ENCODE measurements at places on chromosomes 16 and 17.

GRCh38 chr17:59397316-59398073 is 66.0 kb downstream of the YPEL2 start:
- DNase-seq = no peak

- no peak for DNase-seq
These were observed 31.4 kb upstream of the ABCA6 start for GRCh38 chr17:69173118-69173517.

- DNase-seq = no peak
These were observed 35.7 kb upstream of the METTL9 start for GRCh38 chr16:21563676-21564075.

- no peak for DNase-seq
These were observed 5.7 kb downstream of the ATP2C2 start for GRCh38 chr16:84373907-84374489.

DNA sequence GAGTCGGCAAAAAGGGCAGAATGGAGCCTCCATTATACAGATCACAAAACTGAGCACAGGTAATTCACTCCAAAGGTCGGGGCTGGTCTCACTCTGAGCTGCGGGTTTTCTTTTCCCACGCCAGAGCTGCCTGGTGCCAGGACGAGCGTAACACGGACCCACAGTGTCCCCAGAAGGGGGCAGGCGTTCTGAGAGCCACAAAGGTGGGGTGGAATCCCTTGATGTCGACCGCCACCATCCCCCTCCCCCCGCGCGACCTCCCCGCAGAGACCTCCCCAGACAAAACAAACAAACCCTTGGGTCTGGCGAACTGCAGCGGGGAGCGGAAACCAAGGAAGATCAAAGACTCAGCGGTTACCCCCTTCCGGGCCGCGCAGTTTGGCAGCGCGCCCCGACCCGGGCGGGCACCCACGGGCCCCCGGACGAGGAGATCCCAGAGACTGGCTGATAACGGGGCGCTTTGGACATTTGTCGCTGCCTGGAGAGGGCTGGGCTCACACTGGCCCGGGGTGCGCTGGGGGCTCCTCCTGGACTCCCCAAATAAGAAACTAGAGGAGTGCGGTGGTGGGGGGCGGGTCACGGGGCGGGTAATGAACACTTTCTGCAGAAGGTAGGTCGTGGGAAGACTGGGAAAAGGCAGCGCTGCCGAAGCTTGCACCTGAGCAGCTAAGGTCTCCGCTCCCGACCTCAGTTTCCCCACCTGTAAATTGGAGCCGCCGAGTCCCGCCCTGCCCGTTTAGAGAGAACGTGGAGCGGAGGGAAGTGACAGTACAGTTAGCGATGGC is 664 bp upstream of the NKD1 start:
- peak; percentile 85 for DNase-seq

GRCh38 chr17:28712032-28712704 is 480 bp upstream of the PROCA1 start:
- peak; percentile 44 for DNase-seq

DNA sequence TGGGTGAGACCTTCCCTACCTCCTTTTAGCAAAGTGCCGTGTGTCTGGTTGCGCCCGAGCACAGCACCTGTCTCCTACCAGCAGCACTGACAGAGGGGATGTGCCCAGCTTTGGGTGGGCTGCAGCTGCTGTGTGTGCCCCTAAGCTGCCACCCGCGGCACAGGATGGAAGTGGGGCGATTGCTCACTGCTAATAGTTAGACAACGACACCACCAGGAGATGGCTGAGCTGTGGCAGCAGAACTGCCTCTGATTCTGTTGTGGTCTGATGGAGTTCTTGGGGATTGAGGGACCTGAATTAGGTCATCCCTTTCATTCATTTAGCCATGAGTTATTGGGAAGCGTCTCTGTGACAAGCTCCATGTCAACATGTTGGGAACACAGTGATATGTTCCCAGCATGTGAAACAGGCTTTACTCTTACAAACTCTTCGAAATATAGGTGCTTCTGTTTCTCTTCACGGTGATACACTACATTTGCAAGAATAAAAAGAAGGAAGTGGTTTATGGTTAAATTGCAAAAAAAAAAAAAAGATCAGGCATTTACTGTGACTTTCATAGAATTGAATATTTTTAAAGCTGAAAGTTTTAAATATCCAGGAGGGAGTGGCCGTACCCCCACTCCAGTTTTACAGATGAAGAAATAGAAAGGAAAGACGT is 184.4 kb downstream of the MAF start:
- peak; percentile 31 for DNase-seq

- DNase-seq = no peak
These were observed 389.9 kb downstream of the MAF start for GRCh38 chr16:79210607-79211006.

DNA sequence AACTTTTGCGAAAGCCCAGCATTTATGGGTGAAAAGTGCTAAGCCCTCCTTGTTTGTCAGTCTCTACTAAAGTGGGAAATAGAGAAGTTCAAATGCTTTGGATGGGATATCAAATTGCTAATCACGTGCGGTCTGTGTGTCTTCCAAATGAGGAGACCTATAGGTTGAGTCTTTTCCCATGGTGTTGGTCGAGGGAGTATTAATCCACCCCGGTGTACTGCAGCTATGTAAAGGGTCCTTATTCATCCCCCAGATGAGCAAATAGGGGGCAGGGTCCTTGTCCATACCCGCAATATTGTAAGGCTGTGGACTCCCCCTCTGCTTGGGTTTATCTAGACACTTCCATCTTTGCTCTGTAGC is 14.6 kb downstream of the KIAA0513 start:
- no peak for DNase-seq

- no peak for DNase-seq
These were observed 5.8 kb downstream of the IRX3 start for GRCh38 chr16:54280751-54281150.

DNA sequence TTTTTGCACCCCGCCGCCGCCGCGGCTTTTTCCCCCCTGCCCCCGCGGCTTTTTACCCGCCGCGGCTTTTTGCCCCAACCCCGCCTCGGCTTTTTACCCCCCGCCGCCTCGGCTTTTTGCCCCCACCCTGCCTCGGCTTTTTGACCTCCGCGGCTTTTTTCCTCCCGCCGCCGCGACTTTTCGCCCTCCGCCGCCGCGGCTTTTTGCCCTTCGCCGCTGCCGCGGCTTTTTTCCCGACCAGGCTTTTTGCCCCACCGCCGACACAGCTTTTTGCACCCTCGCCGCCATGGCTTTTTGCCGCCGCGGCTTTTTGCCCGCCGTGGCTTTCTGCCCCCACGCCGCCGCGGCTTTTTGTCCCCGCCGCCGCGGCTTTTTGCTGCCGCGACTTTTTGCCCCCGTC is 137.0 kb upstream of the TP53TG3D start:
- DNase-seq = no peak

GRCh38 chr16:27028591-27029110 is 38.1 kb upstream of the C16orf82 start:
- DNase-seq = no peak

DNA sequence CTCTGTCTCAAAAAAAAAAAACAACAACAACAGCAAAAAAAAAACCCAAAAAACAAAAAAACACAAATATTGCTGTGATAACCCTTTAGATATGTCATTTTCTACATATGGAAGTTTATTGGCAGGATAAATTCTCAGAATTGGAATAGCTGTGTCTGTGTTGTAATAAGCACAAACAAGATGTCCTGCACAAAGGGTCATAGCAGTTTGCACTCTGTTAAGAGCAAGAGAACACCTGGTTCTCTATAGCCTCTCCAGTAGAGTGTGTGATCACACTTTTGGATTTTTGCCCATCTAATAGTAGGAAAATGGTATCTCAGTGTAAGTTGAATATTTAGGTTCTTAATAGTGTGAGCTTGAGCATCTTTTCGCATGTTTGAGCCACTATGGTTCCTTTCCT is 60.4 kb downstream of the USP43 start:
- no peak for DNase-seq

- DNase-seq = no peak
These were observed 26.2 kb upstream of the KLHL11 start for GRCh38 chr17:41891135-41892020.

- no peak for DNase-seq
These were observed 303.0 kb upstream of the IRX5 start for GRCh38 chr16:54627616-54628015.

- DNase-seq = no peak
These were observed 32.7 kb downstream of the ITGB3 start for GRCh38 chr17:47286198-47286914.

DNA sequence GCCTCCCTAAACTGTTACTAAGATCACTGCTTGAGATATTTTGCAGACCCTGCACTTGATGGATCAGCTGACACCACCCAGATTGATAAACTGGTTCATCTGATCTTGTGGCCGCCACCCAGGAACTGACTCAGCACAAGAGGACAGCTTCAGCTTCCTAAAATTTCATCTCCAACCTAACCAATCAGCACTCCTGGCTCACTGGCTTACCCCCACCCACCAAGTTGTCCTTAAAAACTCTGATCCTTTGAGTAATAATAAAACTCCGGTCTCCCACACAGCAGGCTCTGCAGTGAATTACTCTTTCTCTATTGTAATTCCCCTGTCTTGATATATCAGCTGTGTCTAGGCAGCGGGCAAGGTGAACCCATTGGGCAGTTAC is 174.8 kb downstream of the UTP18 start:
- DNase-seq = no peak

- DNase-seq = no peak
These were observed 58.8 kb downstream of the AP2B1 start for GRCh38 chr17:35645923-35646322.

- DNase-seq = no peak
These were observed 276.8 kb downstream of the SEC14L1 start for GRCh38 chr17:77417575-77417974.

DNA sequence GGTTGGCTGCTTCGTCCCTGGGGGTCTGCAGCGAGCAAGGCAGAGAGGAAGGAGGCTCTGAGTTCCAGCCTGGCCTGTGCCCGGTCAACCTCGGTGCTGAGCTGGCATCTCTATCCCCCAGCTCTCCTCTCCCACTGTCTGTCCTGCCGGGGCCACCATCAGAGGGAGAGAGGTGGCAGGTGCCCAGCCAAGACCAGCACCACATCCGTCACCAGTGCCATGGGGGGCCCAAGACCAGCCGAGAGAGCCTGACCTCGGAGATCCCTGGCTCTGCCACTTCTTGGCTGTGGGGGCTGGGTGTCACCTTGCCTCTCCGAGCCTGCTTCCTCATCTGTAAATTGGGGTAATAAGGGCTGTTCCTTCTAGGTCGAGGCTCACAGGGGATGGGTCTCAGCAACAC is 560 bp upstream of the P2RX1 start:
- no peak for DNase-seq
